ENCODE measurements at places on chromosomes 5 and 9.
A peak's percentile ranks its signal among the peaks of the same experiment; 100 is the strongest.

DNA sequence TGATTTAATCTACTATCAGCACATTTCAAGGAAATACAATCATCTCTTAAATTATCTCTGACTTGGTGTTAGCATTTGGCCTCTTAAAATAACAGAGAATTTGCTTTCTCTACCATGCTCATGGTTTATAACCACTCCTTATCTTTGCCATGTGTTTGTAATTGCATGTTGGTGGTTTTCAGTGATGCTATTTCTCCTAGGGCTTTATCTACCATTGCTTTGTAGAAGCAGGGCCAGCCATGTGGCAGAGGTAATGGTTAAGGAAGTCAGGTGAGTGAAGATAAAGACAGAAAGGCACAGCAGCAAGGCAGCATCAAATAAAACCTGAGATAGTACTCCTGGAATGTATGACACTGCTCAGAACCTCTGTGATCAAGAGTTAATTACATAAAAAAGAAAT lies 206.2 kb downstream of the FER start:
- DNase-seq = no peak

DNA sequence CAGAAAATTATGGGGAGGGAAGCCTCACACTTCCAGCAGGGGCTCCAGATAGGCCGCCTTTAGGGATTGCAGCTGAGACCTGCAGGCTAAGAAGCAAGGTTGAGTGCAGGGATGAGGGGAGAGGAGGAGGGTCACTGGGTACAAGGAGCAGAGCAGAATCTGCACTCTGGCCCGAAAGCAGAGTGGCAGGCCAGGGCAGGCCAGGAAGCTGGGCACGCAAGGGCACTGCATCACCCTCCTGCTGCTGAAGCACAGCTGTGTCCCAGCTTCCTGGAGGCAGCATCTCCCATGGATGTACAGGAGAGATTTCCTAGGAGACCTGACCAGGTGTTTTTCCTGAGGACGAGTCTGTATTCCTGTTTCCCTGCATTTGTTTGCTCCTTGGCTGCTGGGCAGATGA lies 92.1 kb downstream of the SYK start:
- DNase-seq = no peak

DNA sequence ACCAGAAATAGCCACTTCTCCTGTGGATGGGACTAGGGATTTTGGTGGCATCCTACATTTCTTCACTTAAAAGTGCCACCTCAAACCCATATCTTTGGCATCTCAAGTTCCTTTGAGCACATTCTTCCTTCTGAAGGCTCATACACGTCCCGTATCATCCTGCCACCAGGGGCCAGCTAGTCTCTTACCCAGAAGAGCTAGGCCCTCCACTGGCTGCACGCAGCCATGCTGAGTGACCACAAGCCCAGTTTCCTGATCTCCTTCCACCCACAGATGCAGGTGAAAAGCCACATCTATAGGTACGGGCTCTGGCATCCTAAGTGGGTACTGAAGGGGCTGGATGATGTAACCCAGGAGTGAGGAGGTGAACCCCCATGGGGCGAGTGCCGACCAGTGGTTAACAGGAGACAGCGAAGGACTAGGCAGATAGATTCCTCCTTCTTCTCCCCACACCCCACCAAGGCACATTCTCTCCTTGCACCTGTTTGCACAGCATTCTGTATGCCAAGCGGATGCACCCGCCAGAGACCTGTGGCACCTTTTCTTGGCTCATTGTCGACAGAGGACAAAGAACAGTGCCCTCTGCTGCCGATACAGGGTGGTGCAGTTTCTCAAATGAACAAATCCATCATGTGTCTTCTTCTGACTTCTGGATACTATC lies 14.4 kb upstream of the SCGB3A1 start:
- DNase-seq = peak; percentile 17

DNA sequence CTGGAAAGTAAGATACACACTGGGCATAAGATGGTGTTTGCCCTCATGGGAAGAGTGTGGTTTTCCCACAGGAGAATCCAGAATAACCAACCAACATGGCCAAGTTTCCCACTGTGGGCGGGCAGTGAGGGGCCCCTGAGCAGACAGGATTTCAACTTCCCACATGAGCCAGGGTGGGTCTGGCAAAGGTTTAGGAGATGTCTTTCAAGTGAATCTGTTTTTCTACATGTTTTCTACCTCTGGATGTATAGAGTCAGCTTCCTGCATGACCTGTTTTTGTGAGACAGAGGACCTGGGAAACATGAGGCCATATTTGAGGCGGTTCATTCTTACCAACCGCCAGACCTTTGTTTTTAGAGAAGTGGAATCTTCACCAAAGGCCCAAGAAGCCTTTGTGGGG lies 100.5 kb downstream of the TLE4 start:
- DNase-seq = no peak

GRCh38 chr9:69637817-69638200 lies 34.4 kb downstream of the APBA1 start:
- DNase-seq = peak; percentile 14

- DNase-seq = peak; percentile 21
These were observed 12.4 kb upstream of the CYFIP2 start for GRCh38 chr5:157253547-157253946.
